Stimulated activated CD4-positive, alpha-beta T cell treated with anti-CD3 and anti-CD28 coated beads, Interleukin-4, amount 100 ng/mL, for 4 hours (primary cell): ENCODE measurements at places on chromosomes 4 and X.

DNA sequence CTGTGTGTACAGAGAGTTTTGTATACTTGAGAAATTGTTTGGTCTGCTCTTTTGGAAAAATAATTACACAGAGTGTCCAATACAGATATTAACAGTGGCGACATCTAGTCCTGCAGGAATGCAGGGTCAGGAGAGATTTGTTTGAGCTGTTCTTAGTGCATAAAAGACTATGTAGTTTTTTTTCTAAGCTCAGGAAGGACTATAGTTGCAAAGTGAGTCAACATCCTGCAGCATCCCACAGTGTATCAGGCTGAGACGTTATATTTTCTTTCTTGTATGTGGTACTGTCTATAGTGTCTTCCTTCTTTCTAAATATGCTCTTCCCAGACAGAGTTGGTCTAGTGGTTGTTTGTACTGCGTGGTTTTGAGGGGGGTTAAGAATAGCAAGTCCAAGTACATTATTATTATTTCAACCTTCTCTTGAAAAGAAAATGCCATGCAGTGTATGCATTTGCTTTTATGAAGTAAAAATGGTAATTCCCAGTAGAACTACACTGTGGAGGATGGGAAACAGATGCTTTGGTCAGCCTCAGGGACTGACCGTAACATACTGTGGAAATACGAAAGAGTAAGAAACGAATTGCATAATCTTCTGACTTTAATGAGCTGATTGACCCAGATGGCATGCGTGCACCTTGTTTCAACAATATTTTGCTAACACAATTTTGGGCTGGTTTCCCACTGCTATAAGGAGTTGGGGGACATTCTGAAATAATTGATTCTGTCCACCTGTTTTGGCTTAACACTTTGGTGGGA lies 67.4 kb downstream of the DMP1 start:
- no peak for DNase-seq

- no peak for DNase-seq
Measured at GRCh38 chrX:155215443-155216178, 649 bp upstream of the VBP1 start.

GRCh38 chr4:39541987-39542610 lies 14.9 kb upstream of the UGDH start:
- DNase-seq = no peak

- no peak for DNase-seq
Measured at GRCh38 chr4:66572949-66573348, 902.7 kb upstream of the EPHA5 start.
